ENCODE measurements at places on chromosomes 11 and 22. TPM values are rescaled to one million over a fixed set of nuclear protein-coding genes. Genes with fewer than 3 reads are reported as not detected.
A peak's percentile ranks its signal among the peaks of the same experiment; 100 is the strongest.

DNA sequence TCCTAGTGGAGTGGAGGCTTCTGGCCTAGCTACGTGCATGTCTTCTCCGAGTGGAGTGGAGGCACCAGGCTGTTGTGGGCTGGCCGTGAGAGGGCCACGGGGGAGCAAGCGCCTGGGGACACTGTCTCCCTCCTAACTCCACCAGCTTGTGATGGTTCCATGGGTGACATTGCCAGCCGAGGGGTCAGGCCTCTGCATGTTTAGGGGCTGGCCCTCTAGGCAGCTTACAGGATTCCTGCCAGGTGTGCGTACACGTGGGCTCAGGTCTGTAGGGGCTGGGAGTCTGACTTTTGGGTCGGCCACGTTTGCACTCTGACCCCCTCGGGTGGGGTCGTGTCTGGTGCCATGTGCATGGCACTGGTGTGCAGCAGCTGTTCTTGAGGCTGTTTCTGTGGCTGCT is 31.6 kb downstream of the TBC1D22A start:
- H3K36me3 ChIP-seq, result peaks cover 50% of the 10 kb centered on the region
- H3K27ac ChIP-seq, result no peak overlapping the region
- H3K4me1 ChIP-seq, result peaks cover 31% of the 10 kb centered on the region

DNA sequence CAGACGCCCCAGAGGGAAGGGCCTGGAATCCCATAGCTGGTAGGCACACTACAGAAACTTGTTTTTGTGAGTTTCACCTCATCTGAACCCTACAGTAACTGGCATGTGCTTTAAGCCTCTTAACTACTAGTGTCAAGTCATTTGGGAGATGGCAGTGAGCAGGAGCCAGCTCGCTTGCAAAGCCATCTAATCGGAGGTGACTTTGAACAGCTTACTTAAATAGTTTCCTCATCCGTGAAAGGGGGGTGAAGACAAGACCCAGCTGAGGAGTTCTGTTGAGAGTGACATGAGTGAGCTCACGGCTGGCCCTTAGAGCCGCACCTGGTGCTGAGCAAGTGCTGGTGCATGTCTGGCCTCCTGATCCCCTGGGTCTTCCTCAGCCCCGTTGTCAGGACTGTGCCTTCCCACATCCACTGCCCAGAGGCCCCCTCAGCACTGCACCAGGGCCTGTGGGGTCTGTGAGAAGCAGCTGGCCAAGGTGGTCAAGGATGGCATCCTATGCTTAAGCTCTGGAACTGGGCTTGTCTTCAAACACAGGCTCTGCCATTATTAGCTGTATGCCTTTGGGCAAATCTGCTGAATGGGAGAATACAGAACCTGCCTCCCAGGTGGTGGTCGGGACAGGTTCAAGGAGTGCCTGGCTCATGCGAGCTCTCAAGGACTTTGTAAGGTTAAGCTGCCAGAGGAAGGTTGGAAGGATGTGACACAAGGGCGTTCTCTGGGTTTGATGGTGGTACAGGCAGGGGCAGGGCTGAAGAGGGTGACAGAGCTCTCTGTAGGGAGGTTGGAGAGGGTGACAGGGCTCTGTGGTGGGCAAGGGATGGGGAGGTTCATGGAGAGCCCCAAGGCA is 27.3 kb downstream of the INCENP start:
- H3K4me3 ChIP-seq, result no peak overlapping the region
- H3K36me3 ChIP-seq, result peaks cover 56% of the 10 kb centered on the region
- no peak for DNase-seq
- H3K27ac ChIP-seq, result no peak overlapping the region
- no peaks in the 10 kb centered on the region for H3K27me3 ChIP-seq

- H3K27me3 ChIP-seq, result peaks cover 8% of the 10 kb centered on the region
- H3K4me3 ChIP-seq, result no peak overlapping the region
- no peaks in the 10 kb centered on the region for H3K36me3 ChIP-seq
- DNase-seq, result no peak
- H3K4me1 ChIP-seq, result no peaks in the 10 kb centered on the region
Observed at GRCh38 chr11:13119941-13120520, 110.9 kb downstream of the RASSF10 start.

Gene NCAM1
- 0.79 TPM for total RNA-seq

Gene APOBEC3C
- total RNA-seq, result 59.0 TPM

DNA sequence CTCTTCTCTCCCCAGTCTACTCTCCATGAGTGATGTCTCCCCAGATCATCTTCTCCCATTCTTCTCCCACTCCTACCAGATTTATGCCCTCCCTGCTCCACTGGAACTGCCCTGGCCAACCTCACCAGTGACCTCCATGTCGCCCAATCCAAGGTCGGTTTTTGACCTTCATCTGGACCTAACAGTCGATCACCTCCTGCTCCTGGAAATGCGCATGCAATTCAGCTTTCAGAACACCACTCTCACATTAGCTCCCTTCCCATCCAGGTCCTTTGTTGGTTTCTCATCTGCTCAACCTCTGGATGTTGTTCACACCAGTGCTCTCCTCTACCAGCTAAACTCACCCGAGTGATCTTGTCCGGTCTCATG is 5.3 kb downstream of the RIBC2 start:
- no peaks in the 10 kb centered on the region for H3K27me3 ChIP-seq
- no peak overlapping the region for H3K27ac ChIP-seq
- H3K36me3 ChIP-seq, result no peaks in the 10 kb centered on the region
- H3K4me3 ChIP-seq, result no peak overlapping the region
- DNase-seq, result no peak
- peaks cover 4% of the 10 kb centered on the region for H3K4me1 ChIP-seq

Gene SLC15A3
- 1.0 TPM for total RNA-seq

GRCh38 chr11:98090861-98091505 is 929.8 kb upstream of the CNTN5 start:
- H3K27ac ChIP-seq, result no peak overlapping the region
- H3K27me3 ChIP-seq, result no peaks in the 10 kb centered on the region
- no peaks in the 10 kb centered on the region for H3K4me1 ChIP-seq
- DNase-seq, result no peak
- H3K36me3 ChIP-seq, result no peaks in the 10 kb centered on the region
- H3K4me3 ChIP-seq, result no peak overlapping the region

Gene TRPM5
- total RNA-seq, result 0.17 TPM

DNA sequence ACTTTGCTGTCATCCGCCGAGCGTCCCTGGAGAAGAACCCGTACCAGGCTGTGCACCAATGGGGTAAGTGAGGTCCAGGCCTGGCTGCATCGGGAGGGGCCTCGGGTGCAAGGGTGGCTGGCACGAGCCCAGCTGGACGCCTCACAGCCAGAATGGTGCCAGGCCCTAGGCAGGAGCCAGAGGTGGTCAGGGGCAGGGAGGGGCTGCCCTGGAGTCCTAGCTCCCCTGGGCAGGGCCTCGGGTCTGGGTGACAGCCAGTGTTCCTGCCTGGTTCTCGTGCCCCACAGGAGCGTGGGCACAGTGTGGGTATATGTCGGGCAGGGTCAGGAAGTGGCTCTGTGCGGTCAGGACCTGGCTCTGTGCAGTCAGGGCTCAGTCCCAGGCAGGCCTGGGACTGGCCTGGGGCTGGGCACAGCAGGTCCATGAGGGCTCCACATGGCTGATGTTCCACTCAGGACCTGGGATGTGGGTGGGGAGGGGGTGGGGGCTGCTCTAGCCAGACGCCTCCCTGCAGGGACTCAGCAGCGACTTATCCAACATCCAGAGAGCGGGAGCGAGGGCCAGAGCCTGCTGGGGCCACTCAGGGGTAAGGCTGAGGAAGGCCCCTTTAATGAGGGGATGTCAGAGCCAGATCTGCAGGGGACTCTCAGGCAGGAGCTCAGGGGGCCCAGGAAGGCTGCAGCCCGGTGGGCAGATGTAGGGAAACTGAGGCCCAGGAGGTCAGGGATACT is 1.2 kb downstream of the TSPAN32 start:
- peak overlapping the region; percentile 81 for H3K4me3 ChIP-seq
- peaks cover 93% of the 10 kb centered on the region for H3K4me1 ChIP-seq
- H3K36me3 ChIP-seq, result no peaks in the 10 kb centered on the region
- peak; percentile 36 for DNase-seq
- H3K27me3 ChIP-seq, result no peaks in the 10 kb centered on the region

DNA sequence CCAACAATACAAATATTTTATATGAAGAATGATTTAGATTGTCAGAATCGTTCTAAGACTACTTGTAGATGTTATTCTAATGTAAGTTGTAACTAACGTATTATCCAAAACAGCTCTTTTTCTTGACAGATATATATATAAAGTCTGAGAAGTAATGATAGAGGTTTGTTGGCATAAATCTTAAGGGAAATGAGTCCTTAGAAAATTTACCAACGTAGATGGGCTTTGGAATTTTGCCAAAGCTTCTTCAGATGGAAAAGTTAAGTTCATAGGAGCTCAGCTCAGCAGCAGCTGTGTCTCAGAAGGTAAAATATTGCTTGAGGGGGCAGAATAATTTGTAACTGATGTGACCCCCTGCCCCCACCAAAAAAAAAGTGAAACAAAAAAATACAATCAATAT is 66.7 kb downstream of the BID start:
- DNase-seq, result no peak
- H3K36me3 ChIP-seq, result peaks cover 9% of the 10 kb centered on the region
- H3K4me3 ChIP-seq, result no peak overlapping the region

- DNase-seq, result no peak
- no peak overlapping the region for H3K27ac ChIP-seq
- H3K27me3 ChIP-seq, result no peaks in the 10 kb centered on the region
- no peaks in the 10 kb centered on the region for H3K36me3 ChIP-seq
- H3K4me1 ChIP-seq, result no peaks in the 10 kb centered on the region
- no peak overlapping the region for H3K4me3 ChIP-seq
Observed at GRCh38 chr11:133263332-133263731, 269.0 kb downstream of the OPCML start.

GRCh38 chr22:38232196-38232595 is 30.4 kb downstream of the MAFF start:
- H3K4me1 ChIP-seq, result no peaks in the 10 kb centered on the region
- no peak overlapping the region for H3K4me3 ChIP-seq
- no peak overlapping the region for H3K27ac ChIP-seq
- DNase-seq, result no peak
- no peaks in the 10 kb centered on the region for H3K27me3 ChIP-seq
- H3K36me3 ChIP-seq, result peaks cover 13% of the 10 kb centered on the region

Gene OR56A5
- not detected for total RNA-seq

DNA sequence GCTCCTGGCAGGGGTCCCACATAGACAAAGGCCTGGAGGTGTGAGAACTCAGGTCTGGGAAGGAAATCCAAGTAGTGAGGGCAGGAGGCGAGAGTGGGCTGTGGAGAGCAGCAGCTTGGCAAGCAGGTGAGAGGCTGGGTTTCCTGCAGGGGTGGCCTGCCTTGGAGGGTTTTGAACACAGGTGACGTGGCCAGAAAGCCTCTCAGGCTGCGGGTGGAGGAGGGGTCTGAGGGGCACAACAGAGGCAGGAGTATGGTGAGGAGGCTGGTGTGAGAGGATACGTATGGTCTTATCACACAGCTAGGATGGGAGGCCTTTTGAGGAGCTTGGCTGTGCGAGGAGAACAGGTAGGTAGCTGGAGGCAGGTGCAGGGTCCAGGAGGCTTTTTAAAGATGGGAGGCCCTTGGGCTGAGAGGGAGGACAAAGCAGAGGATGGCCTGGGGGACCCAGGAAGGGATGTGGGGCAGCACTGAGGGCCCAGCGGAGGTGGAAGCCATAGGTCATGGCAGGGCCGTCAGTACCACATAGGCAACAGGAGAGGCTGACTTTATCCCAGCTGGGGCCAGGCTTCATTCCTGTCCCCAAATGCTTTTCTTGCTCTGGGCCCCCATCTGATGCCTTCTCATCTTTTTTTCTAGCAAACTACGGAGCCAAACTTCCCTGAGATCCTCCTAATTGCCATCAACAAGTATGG is 84.4 kb downstream of the MYO7A start:
- H3K36me3 ChIP-seq, result no peaks in the 10 kb centered on the region
- H3K4me3 ChIP-seq, result no peak overlapping the region
- H3K4me1 ChIP-seq, result no peaks in the 10 kb centered on the region
- no peak for DNase-seq
- H3K27ac ChIP-seq, result no peak overlapping the region

All from CD4-positive, CD25-positive, alpha-beta regulatory T cell (primary cell).